ENCODE measurements at places on chromosomes 2 and 18. TPM values are rescaled to one million over a fixed set of nuclear protein-coding genes. Genes with fewer than 3 reads are reported as not detected.

The LYG2 gene
- 0.55 TPM for polyA plus RNA-seq

The ERFE gene
- 0.66 TPM for polyA plus RNA-seq

DNA sequence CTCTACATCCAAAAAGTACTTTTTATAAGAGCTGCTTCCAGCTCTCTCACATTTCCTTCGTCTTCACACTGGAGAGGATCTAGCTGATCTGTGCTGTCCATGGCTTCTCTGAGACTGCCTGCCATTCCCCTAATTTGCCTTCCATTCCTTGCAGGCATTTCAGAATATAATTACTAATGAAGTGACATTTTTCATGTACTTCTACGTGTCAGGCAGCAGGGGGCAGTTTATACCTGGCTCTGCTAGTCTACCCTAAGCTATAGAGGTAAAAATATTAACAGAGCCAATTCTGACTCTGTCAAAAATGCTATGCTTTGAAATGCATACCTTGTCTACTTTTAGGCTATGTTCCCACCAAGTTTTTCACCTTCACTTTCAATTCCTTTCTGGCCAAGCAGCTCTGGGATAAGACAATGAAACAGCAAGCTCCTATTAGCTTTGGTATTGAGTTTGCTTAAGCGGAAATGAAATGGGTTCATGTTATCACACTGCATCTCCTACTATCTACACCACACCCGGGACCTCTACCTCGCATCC is 81.9 kb downstream of the MEP1B start:
- DNase-seq = no peak

DNA sequence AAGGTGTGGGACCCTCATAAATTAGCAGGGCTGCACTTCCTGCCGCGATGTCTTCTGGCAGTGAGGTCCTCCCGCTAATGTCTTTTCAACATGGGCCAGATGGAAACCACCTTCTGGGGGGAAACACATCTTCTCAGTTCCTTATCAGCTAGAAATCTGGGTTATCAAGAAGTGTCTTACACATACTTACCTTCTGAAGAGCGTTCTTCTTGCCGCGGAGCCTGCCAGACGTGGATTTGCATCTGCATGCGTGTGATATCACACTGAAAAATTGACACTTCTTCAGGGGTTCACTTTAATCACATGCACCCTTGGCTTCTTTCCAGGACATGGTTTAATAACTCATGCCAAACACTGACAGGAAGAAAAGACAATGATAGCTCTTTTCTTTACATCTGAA is 163.5 kb upstream of the SOX11 start:
- no peak for DNase-seq

GRCh38 chr2:55498582-55498981 is 20.9 kb upstream of the CFAP36 start:
- DNase-seq = no peak

- DNase-seq = no peak
Measured at GRCh38 chr2:35199298-35199697, 1156.3 kb upstream of the CRIM1 start.

GRCh38 chr2:26000561-26001082 is 18.3 kb upstream of the KIF3C start:
- DNase-seq = no peak

GRCh38 chr2:106983305-106983704 is 97.3 kb upstream of the ST6GAL2 start:
- DNase-seq = no peak

- no peak for DNase-seq
Measured at GRCh38 chr18:50674307-50674980, 114.6 kb downstream of the MAPK4 start.

GRCh38 chr2:48694149-48694548 is 61.4 kb downstream of the LHCGR start:
- DNase-seq = no peak

GRCh38 chr2:159150280-159150746 is 136.2 kb downstream of the WDSUB1 start:
- no peak for DNase-seq
